Heart left ventricle (tissue), 16 donors: ENCODE measurements at places on chromosomes 16 and 17. TPM values are rescaled to one million over a fixed set of nuclear protein-coding genes. Genes with fewer than 3 reads are reported as not detected.

The PDIA2 gene
- total RNA-seq, result 8.8 TPM

The ZG16 gene
- total RNA-seq, result not detected

The SNX20 gene
- 0.37 TPM for total RNA-seq

DNA sequence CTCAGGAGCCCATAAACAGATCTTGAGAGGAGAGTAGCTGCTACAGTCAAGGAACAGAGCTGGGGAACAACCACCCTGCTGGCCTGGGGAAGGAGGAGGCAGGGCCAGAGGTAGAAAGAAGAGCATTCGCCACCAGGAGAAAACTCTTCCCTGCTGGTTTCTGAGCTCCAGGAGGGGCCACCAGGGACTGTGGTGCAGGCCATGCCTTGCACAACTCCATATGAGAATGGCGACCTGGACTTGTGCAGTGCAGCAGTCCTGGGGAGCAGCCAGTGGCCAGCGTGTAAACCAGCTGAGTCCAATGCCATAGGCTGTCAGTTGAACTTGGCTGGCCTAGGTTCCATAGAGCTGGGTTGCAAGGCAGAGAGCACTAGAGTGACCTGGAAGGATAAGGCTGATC is 11.6 kb downstream of the SLC13A2 start:
- no peak for DNase-seq

DNA sequence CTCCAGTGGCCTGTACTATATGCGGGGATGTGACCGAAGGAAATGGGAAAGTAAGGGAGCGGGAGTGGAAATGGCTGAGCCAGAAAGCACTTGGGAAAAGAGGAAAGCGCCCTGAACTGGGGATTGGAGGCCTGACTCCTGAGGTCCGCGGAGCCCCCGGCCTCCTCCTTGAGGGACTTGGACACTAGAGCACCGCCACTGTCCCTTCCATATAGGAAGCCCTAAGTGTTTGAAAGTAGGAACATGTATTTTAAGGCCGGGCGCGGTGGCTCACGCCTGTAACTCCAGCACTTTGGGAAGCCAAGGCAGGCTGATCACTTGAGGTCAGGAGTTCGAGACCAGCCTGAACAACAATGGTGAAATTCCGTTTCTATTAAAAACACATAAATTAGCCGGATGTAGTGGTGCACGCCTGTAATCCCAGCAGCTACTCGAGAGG is 530 bp upstream of the ZDHHC7 start:
- DNase-seq, result no peak

GRCh38 chr17:74239172-74239571 is 25.8 kb downstream of the TTYH2 start:
- no peak for DNase-seq

DNA sequence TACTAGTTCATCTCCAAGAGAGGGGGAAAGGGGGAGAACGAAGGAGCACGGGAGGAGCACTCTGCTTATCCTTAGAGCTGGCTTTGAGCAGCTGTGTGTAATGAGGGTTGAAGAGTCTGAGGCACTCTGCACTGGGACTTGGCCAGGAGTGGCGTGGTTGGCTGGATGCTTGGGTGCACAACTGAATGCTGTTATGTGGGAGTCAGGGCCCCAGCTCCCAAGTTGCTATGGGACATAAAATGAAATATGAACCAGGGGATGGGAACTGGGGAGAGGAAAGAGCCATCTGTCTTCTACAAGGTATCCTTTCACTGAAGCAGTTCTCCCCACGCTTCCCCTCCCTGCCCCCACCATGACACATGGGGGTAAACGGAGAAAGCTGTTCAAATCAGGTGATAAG is 105.9 kb upstream of the ANKFN1 start:
- no peak for DNase-seq
